Stimulated activated CD4-positive, alpha-beta T cell treated with anti-CD3 and anti-CD28 coated beads, Interleukin-15, amount 100 ng/mL, for 1 hour (primary cell): ENCODE measurements at places on chromosomes 6 and 20.

DNA sequence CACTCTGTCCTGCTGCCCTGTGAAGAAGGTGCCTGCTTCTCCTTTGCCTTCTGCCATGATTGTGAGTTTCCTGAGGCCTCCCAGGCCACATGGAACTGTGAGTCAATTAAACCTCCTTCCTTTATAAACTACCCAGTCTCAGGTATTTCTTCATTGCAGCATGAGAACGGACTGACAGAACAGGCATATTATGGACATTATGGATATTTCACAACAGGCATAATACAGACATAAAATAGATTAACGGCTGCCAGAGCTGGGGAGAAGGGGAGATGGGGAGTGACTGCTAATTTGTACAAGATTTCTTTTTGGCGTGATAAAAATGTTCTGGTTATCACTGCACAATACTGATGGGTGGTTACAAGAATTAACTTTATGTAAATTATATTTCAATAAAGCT lies 29.4 kb downstream of the TRPC4AP start:
- no peak for DNase-seq

- DNase-seq: no peak
Observed at GRCh38 chr6:138555421-138555988, 56.2 kb upstream of the NHSL1 start.

- DNase-seq: no peak
Observed at GRCh38 chr6:117521791-117522502, 39.5 kb downstream of the DCBLD1 start.

DNA sequence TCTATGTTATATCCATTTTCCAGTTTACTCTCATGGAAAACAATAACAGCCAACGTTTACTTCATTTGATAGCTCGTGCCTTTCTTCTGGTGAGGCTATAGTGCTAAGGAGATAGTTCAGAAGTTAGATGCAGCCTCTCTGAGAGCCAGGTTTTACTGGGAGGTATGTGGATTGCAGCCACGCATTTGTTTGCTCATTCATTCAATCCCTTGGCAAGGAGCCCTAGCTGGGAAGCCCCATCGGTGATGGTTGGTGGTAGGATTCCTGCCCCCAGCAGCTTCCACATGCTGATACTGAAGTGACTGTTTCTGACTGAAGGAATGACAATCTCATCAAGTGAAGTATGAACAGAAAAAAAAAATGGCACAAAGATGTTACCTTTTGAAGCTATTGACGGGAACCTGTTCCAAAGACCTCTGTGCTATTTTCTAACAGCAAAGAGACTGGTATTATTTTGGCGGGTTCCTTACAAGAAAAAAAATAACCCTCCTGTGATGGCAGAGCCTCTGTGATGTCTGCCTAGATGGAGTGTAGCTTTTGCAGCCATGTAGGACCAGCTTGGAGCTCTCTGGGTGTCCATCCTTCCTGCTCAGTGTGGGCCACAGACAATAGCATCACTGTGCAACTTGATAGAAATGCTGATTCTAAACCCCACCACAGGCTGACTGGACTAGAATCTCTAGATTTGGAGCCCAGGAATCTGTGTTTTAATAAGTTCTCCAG lies 30.6 kb downstream of the SNAP25 start:
- no peak for DNase-seq

DNA sequence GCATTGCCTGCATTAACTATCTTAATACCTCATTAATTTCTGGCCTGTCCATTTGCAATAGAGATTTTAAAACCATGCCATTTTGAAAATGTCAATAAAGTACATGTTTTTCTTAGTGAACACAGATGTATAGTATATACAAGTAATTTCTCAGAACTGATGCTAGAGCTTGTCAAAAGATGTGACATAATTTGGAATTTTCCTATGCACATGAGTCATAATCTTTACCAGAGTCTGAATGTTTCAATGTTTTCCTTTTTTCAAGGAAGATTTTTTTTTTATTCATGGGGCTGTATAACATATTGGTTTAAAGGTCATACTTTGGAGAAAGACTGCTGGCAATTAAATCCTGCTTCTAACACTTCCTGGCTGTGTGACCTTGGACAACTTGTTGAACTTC lies 1347.5 kb upstream of the ADGRB3 start:
- DNase-seq: no peak

- no peak for DNase-seq
Observed at GRCh38 chr6:36594816-36595643, 868 bp downstream of the SRSF3 start.

- DNase-seq: no peak
Observed at GRCh38 chr6:79630380-79630882, 698 bp upstream of the SH3BGRL2 start.

DNA sequence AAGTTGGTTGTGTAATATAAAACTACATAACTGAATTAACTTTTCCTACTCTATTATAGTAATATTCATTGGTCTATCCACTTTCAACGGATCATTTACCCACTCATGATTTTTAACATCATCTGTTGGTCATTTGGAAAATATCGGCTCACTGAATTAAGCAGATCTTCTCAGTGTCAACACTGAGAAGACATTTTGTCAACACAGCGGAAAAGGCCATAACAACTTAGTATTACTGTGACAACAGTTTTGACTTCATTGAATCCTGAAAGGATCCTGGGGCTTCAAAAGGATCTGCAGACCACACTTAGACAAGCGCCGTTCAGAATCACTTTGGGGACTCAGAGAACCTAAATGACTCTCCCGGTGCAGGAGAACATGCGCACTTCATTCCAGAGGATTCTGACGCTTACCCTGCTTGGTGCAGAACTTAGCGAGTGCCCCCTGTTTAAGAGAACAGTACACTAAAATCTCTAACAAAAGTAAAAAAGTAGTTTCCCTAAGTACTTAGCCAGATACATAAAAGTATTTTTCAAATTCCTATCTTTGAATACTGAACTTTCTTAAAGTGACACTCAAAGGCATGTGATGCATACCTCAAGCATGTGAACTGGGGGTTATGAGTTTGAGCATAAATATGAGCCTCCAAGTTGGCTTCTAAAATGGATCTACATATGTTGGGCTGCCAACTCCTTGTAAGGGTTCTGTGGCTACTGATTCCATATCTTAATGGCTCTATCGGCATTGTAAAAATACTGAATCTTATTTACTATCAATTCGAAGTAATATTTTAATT lies 4.0 kb downstream of the ZBTB2 start:
- no peak for DNase-seq

GRCh38 chr6:55239099-55239498 lies 64.8 kb downstream of the HCRTR2 start:
- no peak for DNase-seq

- no peak for DNase-seq
Observed at GRCh38 chr6:106114492-106114891, 28.4 kb downstream of the PRDM1 start.

GRCh38 chr6:72689107-72689954 lies 67.5 kb downstream of the KCNQ5 start:
- no peak for DNase-seq

- no peak for DNase-seq
Observed at GRCh38 chr6:12258591-12259075, 31.5 kb upstream of the EDN1 start.

- DNase-seq: no peak
Observed at GRCh38 chr20:62319346-62319909, 16.6 kb downstream of the ADRM1 start.

- DNase-seq: no peak
Observed at GRCh38 chr20:12022126-12022525, 104.4 kb downstream of the BTBD3 start.

DNA sequence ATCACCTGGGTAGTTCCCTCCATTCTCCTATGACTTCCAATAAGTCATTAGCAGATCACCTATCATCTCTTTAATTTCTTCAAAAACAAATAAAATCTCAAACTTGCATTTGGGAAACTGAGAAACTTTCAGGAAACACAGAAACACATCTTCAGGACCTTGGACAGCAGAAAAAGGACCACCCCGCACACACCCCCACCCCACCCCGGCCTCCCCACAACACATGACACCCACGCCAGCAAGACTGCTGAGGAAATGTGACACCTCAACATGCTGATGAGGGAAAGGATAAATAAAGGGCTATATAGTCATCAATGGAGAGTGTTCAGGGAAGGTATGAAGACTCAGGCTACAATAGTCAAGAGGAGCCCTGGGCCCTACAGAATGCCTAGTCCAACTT lies 15.6 kb upstream of the TRIM39 start:
- DNase-seq: no peak

GRCh38 chr20:59299945-59300332 lies 472 bp upstream of the EDN3 start:
- DNase-seq: no peak

DNA sequence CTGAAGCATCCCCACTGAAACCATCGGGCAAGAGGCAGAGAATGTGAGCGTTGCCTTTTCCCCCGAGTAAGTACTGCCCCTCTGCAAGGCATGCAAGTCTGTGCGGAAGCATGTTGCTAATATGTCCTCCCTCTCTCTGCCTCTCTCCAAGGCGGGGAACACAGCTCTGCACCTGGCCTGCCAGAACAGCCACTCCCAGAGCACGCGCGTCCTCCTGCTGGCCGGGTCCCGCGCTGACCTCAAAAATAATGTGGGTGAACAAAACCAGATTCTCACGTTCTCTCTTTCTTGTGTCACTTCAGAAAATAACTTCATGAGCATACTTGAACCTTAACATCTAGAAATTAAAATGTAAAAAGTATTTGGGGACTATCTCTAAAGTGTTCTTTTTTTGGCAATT lies 26.4 kb downstream of the LYRM2 start:
- no peak for DNase-seq

DNA sequence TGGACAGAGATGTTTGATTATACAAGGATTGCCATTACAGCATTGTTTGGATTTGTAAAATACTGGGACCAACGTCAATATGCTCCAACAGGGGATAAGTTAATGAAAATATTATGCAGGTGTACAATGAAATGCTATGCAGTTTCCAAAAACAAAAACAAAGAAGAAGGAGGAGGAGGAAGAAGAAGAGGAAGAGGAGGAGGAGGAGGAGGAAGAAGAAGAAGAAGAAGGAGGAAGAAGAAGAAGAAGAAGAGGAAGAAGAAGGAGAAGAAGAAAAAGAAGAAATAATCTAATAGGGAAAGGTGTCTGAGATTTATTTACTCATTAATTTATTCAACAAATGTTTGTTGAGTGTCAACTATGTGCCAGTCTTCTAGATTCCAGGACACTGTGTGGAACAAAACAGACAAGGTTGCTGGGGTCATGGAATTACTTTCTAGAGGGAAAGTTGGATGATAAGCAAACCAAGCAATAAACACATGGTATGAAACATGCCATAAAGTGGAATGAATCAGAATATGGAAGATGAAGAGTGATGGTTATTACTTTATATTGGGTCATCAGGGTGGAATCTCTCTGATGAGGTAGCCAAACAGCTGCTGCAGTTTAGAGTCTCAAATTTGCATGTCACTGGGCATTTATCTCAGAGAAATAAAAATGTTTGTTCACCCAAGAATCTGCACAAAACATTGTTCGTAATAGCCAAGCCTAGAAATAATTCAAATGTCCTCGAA lies 6.3 kb upstream of the TRIM27 start:
- no peak for DNase-seq
